ENCODE measurements at places on chromosomes 16 and 17. TPM values are rescaled to one million over a fixed set of nuclear protein-coding genes. Genes with fewer than 3 reads are reported as not detected.

DNA sequence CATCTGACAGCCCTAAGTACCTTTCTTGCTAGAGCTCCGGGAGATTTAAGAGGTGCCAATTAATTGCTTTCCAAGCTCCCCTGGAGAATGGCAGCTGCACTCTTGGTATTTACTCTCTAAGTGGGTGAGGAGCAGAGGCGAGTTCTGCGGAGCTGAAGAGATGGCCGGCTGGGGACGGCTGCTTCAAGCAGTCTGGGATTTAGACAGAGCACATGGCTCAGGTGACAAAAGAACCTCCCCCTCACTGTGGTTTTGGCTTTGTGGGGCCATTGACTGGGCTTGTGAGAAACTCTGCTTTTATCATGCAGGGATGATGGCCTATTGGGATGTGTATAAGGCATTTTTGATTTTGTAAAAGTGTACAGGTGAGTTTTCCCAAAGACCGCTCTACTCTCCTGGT is 239.3 kb upstream of the EEF2KMT start:
- ATAC-seq, result no peak

- ATAC-seq, result peak; percentile 48
Measured at GRCh38 chr17:2017274-2017941, 7.7 kb downstream of the RTN4RL1 start.

DNA sequence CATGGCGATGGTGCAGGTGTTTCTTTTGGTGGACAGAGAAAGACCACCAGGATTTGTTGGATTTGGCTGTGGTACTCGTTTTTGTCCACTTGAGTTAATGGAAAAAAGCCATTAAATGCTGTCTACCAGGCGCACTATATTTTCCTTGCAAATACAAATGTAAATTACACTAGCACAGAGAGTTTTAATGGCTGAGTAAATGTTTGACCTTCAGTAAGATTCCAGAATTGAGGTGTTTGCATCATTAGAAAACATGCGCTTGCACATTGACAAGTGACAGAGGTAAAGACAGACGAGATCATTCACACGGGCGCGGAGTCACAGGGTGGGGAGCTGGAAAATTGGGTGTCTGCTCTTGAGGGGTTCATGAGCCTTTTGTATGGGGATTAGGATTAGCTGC is 53.5 kb upstream of the AKTIP start:
- ATAC-seq, result no peak

DNA sequence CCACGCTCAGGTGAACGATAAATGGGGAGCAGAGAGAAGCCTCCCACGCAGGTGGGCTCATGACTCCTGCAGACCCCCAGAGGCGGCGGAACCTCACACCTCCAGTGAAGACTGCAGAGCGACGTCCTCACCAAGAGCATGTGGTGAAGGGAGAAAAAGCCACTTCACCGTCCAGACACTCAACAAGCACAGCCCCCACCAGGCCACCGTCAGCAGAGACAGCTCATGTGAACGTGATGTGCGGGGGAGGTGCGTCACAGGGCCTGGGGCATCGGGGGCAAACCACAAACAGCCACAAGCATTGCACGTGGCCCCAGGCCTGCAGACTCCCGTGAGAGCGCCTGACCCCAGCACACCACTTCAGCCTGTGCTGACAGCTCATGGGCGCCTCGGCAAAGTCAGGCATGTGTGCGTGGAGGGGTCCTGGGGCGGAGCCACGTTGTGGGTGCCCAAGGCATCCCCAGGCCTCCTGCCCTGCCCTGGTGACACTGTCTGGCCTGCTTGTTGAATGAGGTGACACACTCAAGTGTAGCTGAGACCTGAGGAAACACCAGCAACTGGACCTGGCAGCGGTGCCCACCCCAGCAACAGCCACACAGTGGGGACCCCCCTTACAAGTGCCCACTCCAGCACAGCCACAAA is 19.0 kb downstream of the LMF1 start:
- no peak for ATAC-seq

GRCh38 chr17:42389135-42389417 is 834 bp upstream of the STAT3 start:
- peak; percentile 26 for ATAC-seq

DNA sequence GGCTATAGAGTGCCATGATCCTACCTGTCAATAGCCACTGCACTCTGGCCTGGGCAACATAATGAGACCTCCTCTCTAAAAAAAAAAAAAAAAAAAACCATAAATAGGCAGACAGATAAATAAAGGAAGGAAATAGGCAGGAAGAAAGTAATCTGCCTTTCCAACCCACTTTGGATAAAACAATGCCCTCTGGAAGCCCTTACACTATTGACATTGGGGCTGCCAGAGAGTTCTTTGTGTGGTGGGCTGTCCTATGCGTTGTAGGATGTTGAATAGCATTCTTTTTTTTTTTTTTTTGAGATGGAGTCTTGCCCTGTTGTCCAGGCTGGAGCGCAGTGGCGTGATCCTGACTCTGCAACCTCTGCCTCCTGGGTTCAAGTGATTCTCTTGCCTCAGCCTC is 7.2 kb upstream of the RFWD3 start:
- ATAC-seq, result no peak

GRCh38 chr16:20137194-20137593 is 63.5 kb upstream of the GPR139 start:
- no peak for ATAC-seq

GRCh38 chr17:49180303-49180702 is 30.1 kb downstream of the GNGT2 start:
- ATAC-seq, result no peak

DNA sequence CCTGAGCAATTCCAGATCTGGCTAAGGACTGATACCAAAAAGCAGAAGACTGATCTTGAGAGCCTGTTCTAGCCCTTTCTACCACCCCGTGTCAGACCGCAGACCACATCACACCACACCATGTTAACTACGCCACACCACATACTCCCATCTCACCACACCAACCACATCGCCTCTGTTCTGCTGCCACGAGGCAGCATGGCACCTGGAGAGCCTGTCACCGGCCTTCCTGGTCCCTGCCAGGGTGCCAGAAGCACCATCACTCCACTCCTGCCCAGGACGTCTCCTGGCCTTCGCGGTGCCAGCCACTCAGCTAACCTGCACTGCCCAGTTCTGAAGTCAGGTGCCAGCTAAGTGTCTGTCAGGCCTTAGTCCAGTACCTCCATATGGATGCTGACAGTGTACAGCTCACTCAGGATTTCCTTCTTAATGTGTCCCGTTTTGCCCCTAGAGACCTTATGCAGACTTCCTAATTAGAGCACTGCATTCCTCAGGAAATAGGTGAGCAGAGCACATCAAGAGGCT is 37.2 kb upstream of the BCAR1 start:
- ATAC-seq, result no peak

DNA sequence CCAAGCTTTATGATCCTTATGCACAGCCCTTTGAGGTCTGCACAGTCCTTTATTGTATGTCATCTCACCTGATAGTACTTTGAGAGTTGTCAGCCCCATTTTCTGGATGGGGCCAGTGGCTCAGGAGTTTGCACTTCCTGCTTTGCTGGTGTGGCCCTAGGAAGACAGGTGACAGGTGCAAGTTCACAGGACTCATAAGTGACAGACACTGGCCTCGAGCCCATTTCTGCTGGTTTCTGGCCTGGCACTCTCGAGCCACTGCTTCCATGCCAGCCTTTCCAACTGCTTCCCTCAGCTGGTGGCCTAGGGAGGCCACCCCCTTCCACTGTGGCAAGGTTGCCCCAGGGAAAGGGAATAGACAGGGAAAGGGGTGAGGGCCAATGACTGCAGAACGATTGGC is 84.4 kb upstream of the CCL1 start:
- no peak for ATAC-seq

GRCh38 chr16:18953547-18953946 is 27.3 kb upstream of the SMG1 start:
- ATAC-seq, result no peak

- ATAC-seq, result no peak
Measured at GRCh38 chr17:6241996-6242395, 171.8 kb downstream of the WSCD1 start.

DNA sequence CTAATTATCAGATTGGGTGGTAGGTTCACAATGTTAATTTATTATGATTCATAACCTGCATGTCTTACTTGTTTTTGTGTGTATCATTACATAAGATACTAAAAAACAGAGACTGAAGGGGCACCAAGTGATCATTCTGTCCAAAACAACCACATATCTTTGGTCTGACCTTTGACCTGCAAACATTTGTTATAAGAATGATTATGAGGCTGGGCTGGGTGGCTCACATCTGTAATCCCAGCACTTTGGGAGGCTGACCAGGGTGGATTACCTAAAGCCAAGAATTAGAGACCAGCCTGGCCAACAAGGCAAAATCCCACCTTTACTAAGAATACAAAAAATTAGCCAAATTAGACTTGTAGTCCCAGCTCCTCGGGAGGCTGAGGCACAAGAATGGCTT is 116.4 kb downstream of the SPAG9 start:
- no peak for ATAC-seq

DNA sequence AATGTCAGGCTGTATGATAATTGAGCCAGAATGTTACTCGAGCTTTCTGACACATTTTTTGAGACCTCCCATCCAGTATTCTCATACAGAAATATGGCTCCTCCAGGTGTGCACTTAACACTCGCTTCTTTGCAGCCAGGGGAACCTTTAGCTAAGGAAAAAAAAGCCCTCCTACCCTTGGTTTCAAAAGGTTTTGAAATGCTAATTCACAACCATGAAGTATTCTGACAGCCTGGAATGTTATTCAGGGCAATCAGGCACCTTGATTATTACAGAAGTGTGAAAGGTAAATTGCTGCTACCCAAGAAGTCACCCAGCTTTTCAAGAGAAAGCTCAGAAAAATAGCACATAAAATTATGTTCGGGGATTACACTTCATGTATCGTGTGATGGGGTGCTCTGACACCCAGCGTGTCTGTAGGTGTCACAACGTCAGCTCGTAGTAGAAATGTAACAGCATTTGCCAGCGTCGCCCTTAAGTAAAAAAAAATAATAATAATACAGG is 41.1 kb downstream of the NTN1 start:
- no peak for ATAC-seq

DNA sequence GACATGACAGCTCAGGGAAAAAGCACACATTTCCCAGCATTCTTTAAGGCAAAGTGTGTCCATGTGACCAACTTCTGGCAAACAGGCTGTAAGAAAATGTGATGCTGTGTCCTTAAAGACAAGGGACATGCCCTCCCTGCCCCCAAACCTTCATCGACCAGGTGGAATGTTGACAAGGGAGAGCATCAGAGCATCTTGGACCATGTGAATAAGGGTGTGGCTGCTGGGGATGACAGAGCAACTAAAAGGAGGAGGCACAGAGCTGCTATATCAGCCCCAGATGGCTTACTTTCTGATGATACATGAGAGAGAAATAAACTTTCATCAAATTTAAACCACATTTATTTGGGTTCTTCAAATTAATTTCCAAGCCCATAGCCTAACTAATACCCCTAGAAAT is 2.2 kb upstream of the ZNF23 start:
- no peak for ATAC-seq

- ATAC-seq, result no peak
Measured at GRCh38 chr16:55655381-55655896, 349 bp upstream of the SLC6A2 start.

DNA sequence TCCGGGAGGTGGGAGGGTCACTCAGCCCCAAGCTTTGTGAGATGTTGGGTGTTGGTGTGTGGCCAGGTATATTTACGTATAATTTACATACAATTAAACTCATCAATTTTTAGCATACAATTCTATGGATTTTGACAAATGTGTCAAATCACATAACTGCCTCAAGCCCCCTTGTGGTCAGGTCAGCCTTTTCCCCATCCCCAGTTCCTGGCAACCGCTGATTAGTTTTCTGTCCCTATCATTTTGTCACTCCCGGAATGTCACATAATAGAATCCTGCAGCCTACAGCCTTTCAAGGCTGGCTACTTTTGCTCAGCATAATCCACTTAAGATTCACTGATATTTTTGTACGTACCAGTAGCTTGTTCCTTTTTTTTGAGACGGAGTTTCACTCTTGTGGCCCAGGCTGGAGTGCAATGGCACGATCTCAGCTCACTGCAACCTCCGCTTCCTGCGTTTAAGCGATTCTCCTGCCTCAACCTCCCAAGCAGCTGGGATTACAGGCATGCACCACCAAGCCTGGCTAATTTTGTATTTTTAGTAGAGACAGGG is 19.3 kb upstream of the RAI1 start:
- ATAC-seq, result no peak

DNA sequence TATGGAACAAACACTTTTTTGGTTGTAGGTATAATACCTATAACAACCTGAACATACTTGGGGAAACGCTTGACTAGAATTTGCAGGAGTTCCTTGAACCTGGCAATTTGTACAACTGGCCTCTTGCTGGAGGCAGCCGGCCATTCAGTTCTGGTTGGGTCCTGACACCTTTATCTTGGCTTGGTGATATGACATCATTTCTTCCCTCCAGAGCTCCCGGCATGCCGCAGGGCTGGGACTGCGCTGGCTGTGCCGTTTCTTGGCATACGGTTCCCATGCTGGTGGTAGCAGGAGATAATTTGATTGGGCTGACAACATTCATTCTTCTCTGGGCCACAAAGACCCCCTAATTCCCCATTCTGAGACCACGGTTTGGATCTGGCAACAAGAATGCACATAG is 87.5 kb downstream of the ASIC2 start:
- ATAC-seq, result no peak

- ATAC-seq, result no peak
Measured at GRCh38 chr17:64166876-64167275, 36.9 kb upstream of the ERN1 start.

GRCh38 chr16:67447508-67448076 is 16.7 kb downstream of the HSD11B2 start:
- no peak for ATAC-seq

DNA sequence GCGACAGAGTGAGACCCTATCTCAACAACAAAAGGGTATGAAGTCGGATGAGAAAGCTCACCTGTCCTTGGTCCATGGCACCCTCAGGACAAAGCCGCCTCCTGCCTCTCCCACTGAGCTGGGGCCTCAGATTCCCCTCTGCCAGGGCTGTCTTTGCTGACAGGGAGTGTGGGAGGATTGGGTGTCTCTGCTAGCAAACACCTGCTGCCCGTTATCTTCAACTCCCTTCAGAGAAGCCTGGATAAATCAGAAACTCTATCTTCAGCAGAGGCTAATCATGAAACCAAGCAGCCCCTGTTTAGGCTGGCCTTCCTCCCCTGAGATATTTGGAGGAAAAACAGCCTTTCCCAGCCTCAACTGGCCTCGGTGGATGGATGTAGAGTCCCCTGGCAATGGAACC is 36.3 kb upstream of the CDH1 start:
- no peak for ATAC-seq

DNA sequence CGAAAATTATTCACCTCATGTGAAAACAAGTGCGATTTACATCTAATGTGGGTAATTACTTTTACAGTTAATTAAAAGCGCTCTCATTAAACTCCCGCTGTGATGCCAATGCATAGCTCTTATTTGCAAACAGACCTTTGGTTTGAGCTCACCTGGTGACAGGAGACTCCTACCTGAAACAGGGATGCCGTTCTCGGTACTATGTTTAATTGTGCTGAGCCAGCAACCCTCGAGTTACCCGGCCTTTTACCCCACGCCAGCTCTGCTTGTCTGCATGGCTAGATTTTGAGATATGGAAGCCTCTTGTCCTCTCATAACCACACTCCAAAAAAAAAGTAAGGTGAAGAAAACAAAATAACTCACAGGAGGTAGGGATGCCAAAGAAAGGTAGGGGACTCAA is 690.4 kb upstream of the RBFOX1 start:
- no peak for ATAC-seq

The CCDC200 gene
- 2.9 TPM for total RNA-seq

The CACNG1 gene
- 0.40 TPM for total RNA-seq

The GNG13 gene
- total RNA-seq, result 0.81 TPM

The IGFALS gene
- 1.1 TPM for total RNA-seq

The FBXL16 gene
- total RNA-seq, result 0.31 TPM

The MYO18A gene
- 29.4 TPM for total RNA-seq

The NFATC2IP gene
- 51.7 TPM for total RNA-seq

The AANAT gene
- total RNA-seq, result 0.33 TPM

The EFCAB13 gene
- total RNA-seq, result 0.88 TPM

Measured in motor neuron (in vitro differentiated cells).